ENCODE measurements at places on chromosomes 3 and 15.

- DNase-seq, result no peak
These were observed 44.0 kb downstream of the TM2D3 start for GRCh38 chr15:101608201-101608600.

DNA sequence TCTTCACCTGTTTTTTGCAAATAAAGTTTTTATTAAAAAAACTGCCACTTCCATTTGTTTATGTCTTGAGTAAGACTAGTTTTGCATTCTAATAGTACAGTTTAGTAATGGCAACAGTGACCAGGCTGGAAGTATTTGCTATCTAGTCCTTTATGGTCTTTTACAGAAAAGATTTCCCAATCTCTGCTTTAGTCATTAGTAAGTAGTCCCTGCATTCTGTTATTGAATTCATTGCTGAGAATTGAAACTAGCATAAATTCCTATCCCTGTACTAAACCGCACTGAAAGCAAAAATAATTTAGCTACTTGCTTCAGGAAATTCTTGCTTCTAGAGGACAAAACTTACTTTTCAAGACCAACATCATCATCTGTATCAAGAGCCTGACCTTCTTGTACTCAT, 46.2 kb downstream of the CNTN6 start:
- DNase-seq, result no peak

GRCh38 chr3:123276346-123277006, 74.7 kb downstream of the SEC22A start:
- no peak for DNase-seq

- no peak for DNase-seq
These were observed 66.8 kb upstream of the BCHE start for GRCh38 chr3:165903885-165904630.

- no peak for DNase-seq
These were observed 24.5 kb upstream of the KLF13 start for GRCh38 chr15:31302029-31302657.

- DNase-seq, result no peak
These were observed 1.3 kb upstream of the INSYN1 start for GRCh38 chr15:73754461-73754860.

DNA sequence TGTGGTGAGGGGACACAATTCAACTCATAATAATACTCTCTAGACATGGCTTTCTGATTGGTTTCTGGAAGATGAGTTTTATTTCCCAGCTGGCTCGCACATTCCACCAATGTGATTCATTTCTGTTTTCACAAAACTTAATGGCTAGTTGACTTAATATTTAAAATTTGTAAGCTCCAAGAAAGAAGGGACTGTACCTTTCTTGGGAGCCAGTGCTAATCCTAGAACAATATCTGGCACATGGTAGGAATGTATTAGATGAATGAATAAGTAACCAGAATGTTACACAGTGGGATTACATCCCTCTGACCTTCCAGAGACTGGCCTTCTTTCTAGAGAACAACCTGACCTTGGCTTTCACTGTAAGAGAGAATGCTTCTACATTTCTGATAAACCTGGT, 262.8 kb downstream of the RORA start:
- DNase-seq, result no peak

GRCh38 chr15:65796610-65797078, 4.6 kb upstream of the DENND4A start:
- no peak for DNase-seq

DNA sequence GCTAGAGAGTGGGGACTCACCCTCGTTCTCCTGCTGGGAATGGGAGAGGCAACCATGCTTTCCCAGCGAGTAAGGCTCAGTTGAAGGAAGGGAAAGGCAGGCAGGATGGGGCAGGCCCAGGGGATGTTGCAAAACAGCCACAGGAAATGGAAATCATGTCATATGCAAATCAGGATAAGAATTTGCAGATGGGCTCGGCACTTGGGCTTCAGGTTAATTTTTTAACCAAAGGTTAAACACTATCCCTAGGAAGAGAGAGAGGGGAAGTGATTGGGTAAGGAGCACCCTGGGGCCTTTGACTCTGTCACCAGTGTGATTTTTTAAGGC, 14.6 kb upstream of the PLA2G4E start:
- DNase-seq, result no peak

- DNase-seq, result no peak
These were observed 21.9 kb upstream of the SEMA3F start for GRCh38 chr3:50133283-50133615.

- no peak for DNase-seq
These were observed 87.0 kb upstream of the ZNF280D start for GRCh38 chr15:56820333-56820732.

GRCh38 chr3:111967068-111967467, 11.8 kb upstream of the ABHD10 start:
- no peak for DNase-seq

- DNase-seq, result no peak
These were observed 107.9 kb downstream of the MYLK start for GRCh38 chr3:123776071-123776782.

DNA sequence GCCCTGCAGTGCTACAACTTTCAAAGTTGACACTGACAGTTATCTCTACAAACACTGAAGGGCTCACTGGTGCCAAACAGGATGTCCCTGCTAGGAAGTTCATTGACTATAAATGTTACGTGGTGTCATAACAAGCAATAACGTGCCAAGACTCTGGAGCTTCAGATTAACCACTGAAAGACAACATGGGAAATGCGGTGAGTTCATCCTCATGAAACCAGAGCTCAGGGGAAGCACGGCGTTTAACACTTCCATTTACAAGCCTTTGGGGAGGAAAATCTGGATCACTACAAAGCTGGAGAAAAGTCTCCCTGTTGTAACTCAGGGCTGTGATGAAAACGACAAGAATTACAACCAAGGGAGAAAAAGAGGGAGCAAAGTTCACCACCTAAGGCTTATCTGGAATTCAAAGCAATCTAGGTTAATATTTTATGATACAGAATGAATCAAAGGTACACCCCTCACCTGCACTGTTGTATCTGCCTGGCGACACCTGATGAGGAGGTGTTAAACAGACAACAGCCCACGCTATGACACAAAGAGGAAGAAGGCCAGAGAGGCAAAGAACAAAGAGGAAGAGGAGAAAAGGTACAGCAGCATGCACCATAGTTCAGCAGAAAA, 27.0 kb downstream of the SHQ1 start:
- no peak for DNase-seq

DNA sequence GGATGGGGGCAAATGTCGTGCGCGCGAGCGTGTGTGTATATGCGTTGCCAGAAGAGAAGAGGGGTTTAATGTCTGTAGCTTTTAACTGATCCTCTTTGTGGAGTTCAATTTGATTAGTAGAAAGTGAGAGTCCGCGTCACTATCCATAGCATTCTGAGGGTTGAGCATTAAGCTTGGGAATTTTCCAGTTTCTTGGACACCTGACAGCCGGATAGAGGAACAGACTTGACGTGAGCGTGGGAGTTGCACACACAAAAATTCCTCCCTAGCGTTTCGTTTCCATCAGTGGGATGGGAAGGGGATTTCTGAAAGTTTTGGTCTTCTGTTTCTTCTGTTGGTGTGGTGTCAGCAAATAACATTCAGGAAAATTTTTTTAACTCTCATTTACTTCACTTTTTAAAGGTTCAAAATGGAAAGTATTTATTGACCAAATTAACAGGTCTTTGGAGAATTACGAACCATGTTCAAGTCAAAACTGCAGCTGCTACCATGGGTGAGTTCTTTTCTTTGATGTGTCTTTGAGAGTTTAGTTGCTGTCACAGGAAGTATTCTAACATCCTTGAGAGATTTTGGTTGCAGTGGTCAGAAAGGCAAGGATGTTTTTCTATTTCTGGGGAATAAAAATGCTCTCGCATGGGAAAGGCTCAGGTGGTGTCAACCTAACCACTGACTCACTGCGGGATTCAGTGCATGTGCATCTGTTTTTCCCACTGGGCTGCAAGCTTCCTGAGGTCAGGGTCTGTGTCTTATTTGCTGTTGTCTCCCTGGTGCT, 841 bp downstream of the POGLUT1 start:
- peak; percentile 41 for DNase-seq

- no peak for DNase-seq
These were observed 34.4 kb downstream of the ZNF106 start for GRCh38 chr15:42456531-42456930.

- DNase-seq, result no peak
These were observed 13.5 kb upstream of the APOD start for GRCh38 chr3:195597229-195597628.

DNA sequence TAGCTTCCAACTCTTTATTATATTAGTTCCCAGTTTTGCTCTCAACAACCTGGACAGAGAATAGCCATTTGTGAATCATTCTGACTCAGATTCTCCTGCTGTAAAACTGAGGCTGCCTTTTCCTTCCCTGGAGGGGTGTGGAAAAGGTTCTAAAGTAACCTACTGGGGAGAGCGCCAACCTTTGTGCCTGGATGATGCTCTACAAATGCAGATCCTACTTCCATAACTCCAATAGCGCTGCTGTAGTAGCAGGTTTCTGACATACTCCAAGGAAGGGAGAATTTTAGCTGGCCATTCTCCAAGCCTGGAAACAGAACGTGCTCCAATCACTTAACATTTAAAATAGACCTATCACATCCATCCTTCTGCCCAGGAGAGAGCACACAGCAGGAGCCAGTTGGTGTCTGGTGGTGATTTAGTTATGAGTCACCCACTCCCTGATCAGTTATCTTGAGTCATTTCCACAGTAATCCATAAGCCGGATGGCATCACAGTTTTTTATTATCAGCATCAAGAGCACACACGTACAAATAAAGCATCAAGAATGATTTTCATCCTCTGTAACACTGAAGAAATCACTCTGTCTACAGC, 38.3 kb downstream of the MYH15 start:
- no peak for DNase-seq

DNA sequence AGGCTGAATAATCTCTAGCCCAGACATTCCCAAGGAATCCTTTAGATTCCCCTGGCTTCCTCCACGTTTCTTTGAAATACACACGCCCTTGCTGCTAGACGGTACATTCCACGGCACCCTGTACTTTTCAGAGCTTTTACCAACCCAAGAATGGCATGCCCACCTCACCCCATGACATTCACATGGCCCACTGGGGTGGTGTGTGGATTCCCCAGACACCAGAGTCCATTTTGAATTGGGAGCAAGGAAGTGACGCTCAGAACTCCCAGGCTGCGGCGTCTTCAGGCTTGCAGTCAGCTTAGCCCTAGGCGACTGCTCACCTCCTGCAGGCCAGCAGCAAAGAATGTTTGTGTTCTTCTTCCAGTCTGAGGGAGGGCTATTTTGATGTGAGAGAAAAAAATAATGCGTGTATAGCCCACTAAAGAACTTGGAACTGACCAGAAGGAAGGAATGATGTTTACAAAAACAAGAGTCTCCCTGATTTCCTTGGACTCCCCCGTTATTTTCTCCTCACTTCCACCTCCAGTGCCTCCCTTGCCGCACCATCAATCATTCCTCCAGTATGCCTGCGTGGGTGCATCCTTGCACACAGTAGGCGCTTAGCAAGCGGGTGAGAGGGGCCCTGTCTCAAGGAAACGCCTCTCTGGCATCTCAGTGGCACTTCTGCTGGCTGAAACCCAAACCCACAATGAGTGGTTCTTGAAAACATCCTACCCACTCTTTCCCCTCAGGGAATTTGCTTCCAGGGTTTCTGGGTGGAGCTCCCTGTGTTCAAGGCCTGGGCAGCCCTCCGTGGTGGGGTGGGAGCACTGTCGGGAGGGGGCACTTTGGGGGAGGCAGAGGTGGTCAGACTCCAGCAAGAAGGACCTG, 59.9 kb downstream of the SMAD6 start:
- no peak for DNase-seq

GRCh38 chr3:176562331-176562730, 635.0 kb downstream of the TBL1XR1 start:
- no peak for DNase-seq

DNA sequence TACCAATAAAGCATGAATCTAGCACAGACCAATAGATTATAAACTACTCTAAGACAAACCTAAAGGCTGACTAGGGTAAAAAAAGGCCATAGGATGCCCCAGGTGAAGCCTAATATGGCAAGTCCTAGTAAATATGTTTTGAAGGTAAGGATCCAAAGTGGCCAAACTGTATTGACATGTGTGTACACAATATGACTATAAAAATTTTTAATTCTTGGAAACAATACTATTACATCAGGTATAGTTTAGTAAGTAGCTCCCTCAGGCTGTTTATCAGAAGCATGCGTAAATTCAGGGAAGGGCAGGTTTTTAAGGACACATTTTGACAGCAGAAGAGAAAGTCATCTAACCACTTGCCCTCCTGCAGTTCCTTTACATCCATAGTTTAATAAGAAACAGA, 18.8 kb downstream of the GNB4 start:
- DNase-seq, result no peak

- no peak for DNase-seq
These were observed 15.9 kb downstream of the CDAN1 start for GRCh38 chr15:42721016-42721415.

DNA sequence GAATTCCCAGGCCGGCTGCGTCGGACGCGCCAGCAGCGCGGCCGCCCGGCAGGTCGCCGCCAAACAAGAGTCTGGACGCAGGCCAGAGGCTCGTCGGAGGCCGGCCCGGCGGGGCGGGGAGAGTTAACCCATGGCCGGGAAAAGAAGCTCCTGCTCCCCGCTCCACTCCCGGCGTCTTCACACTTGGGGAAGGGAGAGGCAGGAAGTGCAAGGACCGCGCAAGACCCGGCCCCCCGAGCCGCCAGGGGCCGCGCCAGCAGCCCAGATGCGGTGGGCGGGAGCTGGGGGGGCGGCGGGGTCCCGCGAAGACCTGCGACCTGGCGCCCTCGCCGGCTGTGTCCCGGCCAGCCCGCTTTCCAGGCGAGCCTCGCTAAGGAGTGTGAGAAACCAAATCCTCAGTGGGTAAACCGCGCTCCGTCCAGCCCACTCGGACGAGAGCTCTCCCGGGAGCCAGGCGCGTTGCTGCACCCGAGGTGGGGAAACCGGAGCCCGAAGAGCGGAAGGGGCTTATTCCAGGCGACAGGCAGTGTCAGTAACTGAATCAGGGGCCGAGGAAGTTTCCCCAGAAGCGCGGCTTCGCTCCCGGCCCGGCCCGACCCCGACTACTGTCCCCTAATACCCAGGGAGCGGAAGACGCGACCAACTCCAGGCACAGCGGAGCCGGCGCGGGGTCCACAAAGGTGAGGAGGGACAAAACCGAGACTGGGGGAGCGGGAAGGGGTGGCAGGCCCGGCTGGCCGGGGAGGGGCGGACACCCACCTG, 721 bp downstream of the ADAMTS7 start:
- peak; percentile 39 for DNase-seq

DNA sequence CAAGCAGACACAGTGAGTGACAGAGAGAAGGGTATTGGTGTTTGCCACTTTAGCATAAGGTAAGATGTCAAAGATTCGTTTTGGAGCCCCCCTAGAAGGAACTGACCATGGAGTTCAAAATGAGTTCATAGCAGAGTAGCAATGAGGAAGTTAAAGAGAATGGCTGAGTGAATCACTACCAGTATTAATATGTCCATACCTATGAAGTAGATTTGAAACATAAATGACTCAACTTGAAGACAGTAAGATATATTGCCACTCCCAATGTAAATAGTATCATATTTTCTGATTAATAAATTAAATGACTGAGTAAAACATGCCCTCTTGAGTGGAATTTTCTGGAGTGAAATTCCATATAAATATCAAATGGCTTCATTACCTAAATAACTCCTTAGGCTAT, 675.1 kb downstream of the NLGN1 start:
- no peak for DNase-seq

- no peak for DNase-seq
These were observed 127.4 kb downstream of the TFG start for GRCh38 chr3:100836661-100837060.

GRCh38 chr3:187403768-187404288, 35.6 kb downstream of the RTP4 start:
- peak; percentile 63 for DNase-seq
